H1 (cell line): ENCODE measurements at places on chromosomes 12 and 14. TPM values are rescaled to one million over a fixed set of nuclear protein-coding genes. Genes with fewer than 3 reads are reported as not detected.

ALX1 gene
- 0.73 and 0.80 TPM in 2 replicates for total RNA-seq

DNA sequence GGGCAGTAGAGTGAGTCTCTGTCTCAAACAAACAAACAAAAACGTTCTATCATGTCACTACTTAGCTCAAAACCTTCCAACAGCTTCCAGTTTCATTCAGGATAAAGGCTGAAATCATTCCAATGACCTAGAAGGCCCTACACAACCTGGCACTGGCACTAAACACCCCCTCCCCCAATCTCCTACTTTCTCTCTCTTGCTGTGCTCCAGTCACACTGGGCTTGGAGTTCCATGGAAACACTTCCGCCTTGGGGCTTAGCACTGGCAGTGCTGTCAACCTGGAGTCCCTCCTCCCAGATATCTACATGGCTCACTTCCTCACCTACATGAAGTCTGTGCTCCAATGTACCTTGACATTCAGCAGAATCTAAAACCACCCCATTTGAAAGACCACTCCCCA is 65.0 kb upstream of the SINHCAF start:
- DNase-seq: no peak

DNA sequence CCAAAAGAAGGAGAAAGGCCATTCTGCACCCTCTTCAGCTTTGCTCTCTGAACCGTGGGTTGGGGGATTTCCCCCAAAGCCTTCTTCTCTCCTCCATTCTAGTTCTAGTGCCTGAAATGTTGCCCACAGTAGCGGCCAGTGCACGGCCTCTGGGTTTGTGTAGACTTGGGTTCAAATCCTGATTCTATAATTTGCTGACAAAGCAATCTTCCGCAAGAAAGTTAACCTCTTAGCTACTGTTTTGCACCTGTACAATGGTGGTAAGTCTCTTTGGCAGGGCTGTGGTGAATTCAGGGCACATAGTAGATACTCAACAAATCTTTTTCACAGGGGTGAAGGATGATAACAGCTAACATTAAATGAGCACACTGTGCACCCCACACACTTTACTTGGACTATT is 5.8 kb upstream of the CACNA1C start:
- DNase-seq: no peak

DNA sequence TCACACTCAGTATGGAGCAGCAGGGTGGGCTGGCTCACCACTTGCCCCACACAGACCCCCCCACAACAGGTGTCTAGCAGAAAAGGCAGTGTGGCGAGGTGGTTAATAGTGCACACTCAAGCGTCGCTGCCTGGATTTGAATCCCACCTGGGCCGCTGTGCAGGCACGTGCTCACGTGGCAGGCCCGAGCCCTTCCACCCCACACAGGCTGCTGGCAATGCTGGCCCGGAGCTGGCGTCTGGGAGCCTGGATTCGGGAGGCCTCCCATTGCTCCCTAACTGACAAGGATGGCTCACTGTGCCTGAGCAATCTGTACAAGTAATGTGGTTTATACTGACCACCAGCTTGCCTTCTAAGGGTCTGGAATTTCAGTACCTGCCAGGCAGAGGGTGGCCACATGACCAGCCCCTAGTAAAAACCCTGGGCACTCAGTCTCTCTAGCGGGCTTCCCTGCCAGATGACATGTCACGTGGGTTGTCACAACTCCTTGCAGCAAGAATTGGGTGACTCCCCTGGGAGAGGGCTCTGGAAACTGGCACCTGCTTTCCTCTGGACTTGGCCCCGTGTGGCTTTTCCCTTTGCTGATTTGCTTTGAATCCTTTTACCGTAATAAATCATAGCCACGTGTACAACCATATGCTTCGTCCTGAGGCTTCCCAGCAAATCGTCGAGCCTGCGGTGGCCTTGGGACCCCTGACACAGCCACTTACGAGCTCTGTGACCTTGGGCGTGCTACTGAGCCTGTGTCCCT is 72.8 kb downstream of the SCARB1 start:
- no peak for DNase-seq

GRCh38 chr14:64510825-64511671 is 6.5 kb downstream of the ZBTB1 start:
- no peak for DNase-seq

DNA sequence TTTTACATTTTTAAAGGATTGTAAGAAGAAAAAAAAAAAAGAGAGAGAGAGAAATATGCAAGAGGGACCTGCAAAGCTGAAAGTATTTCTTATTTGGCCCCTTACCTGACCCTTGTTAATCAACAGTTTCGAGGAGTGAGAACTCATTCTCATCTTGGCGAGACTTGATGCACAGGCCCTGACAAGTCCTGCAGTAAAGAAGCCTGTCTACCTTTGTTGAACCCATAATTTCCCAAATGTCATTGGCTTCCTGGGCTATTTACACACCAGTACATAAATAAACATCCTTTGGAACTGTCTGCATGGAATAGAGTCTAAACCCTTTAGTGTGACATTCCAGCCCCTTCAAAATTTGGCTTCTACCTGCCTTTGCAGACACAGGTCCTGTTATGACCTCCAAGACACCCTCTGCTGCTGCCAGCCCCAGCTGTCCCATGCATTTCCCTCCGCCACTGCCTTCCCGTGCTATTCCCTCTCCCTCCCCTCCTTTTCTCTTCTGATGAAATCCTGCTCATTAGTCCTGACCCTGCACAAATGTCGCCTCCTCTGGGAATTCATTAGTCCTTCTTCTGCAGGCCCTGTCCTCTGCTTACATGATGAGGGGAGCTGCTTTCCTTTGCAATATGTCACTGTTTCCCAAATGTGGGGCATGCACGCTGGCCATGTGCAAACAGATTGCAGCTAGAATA is 35.1 kb downstream of the MYL2 start:
- DNase-seq: no peak

DNA sequence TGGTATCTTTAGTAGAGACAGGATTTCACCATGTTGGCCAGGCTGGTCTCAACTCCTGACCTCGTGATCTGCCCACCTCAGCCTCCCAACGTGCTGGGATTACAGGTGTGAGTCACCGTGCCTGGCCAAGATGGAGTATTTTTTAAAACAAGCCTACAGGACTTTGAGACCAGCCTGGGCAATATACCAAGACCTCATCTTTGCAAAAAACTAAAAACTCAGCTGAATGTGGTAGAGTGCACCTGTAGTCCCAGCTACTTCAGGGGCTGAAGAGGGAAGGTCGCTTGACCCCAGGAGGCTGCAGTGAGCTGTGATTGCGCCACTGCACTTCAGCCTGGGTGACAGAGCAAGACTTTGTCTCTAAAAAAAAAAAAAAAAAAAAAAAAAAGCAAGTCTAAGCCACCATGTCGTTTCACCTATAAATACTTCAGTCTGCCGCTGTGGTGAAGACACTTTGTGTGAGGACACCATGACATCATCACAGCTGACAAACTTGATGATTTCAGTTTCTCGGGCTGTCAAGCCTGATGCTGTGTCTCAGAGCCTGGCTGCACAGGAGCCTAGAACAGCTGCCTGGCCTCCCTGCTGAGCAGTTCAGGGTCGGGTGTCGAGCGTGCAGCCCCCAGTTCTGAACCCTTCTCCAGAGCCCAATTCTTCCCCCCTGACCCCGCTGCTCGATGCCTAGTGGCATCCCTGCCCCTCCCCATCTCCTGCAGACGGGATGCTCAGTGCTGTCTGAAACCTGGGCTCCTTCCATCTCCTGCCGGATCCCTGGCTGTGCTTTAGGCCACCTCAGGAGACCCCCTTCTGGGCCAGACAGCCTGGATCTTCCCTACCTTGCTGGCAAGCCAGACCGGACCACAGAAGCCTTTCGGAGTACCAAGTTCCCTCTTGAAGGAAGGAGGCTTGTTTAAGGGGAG is 119.2 kb upstream of the EVL start:
- no peak for DNase-seq
